Esophagus muscularis mucosa (tissue), 4 donors: ENCODE measurements at places on chromosomes 16 and 17. TPM values are rescaled to one million over a fixed set of nuclear protein-coding genes. Genes with fewer than 3 reads are reported as not detected.
A peak's percentile ranks its signal among the peaks of the same experiment; 100 is the strongest.

RHBDL3 gene
- 0.83 TPM for total RNA-seq

SLC12A3 gene
- total RNA-seq, result not detected

GRCh38 chr16:67419931-67420330 lies 3.7 kb upstream of the ZDHHC1 start:
- DNase-seq, result no peak

DNA sequence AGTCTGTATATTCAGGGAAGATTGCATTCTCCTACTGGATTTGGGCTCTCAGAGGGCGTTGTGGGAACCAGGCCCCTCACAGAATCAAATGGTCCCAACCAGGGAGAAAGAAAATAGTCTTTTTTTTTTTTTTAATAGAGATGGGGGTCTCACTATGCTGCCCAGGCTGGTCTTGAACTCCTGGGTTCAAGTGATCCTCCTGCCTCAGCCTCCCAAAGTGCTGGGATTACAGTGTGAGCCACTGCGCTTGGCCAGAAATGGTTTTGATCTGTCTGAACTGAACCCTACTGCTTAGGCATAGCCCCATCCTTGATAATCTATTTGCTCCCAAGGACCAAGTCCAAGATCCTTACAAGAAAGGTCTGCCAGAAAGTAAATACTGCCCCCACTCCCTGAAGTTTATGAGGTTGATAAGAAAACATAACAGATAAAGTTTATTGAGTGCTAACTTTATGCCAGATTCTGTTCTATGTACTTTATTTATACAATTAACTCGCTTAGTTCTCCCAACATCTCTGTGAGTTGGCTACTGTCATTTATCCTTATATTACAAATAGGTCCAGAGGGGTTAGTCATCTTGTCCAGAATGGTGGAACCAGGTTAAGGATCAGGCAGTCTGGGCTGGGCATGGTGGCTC lies 13.5 kb downstream of the G6PC1 start:
- DNase-seq, result no peak

DNA sequence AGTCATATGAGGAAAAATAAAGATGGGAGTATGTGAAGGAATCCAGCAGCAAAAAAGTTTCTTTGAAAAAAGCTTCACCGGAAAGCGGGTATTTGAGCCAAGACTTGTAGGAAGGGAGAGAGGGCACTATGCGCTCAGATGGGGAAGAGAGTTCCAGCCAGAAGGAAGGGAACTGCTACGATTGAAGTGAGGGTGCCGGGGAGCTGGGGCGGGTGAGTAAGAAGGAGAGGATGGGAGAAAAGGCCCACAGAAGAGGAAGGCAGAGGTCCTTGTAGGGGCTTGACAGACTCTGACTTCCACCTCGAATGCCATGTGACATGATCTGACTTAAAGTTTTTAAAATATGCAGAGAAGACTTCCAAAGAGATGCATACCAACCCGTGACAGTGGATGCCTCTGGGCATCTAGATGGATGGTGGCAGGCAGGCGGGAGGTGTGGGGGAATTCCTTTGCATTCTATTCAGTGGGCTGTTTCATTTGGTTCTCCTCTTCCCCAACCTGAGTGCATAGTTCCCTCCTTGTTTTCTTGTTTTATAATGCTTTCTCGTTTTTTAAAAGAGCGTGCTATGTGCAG lies 44.9 kb downstream of the CDRT4 start:
- no peak for DNase-seq

DNA sequence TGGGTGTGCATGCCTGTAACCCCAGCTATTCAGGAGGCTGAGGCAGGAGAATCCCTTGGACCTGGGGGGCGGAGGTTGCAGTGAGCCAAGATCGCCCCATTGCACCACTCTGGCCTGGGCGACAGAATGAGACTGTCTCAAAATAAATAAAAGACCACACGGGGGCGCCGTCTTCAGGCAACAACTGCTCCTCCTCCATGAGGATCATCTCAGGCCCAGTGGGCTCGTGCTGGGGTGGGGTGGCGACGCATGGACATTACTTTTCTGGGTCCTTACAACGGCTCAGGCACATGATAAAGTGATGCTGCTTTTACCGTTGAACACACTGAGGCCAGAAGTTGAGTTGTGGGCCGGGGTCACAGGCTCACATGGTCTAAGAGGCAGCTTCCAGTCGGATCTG lies 56.2 kb downstream of the PRMT7 start:
- DNase-seq, result no peak

GRCh38 chr16:75555213-75555706 lies 792 bp downstream of the TMEM231 start:
- no peak for DNase-seq

DNA sequence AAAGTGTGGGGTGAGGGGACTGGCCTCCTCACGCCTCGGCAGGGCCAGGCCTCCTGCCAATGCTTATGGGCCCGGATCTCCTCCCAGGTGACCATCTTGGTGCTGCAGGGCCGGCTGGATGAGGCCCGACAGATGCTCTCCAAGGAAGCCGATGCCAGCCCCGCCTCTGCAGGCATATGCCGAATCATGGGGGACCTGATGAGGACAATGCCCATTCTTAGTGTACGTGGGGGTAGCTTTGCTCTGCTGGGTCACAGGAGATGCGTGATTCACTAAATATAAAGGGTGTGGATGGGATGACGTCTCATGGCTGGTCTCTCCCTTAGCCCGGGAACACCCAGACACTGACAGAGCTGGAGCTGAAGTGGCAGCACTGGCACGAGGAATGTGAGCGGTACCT lies 19.5 kb downstream of the NUP85 start:
- DNase-seq, result no peak

GRCh38 chr17:67442787-67443624 lies 65.9 kb downstream of the PITPNC1 start:
- DNase-seq, result no peak

DNA sequence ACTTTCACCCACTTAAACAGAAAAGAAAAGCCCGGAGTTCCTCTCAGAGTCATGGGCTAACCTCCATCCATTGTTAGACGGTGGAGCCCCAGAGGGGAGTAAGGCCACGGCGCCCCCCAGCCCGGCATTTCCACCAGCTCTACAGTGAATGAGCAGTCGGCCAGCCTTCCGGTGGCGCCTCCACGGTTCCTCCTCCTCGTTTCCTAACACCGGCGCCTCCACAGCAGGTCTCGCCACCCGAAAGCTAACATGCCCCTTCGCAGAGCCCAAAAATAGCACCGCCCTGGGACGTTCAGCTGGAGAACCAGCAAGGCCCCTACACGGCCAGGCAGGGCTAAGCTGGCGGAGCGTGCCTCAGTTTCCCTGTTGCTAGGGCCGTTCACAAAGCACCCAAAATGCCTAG lies 858 bp downstream of the MMD start:
- DNase-seq, result peak; percentile 93

DNA sequence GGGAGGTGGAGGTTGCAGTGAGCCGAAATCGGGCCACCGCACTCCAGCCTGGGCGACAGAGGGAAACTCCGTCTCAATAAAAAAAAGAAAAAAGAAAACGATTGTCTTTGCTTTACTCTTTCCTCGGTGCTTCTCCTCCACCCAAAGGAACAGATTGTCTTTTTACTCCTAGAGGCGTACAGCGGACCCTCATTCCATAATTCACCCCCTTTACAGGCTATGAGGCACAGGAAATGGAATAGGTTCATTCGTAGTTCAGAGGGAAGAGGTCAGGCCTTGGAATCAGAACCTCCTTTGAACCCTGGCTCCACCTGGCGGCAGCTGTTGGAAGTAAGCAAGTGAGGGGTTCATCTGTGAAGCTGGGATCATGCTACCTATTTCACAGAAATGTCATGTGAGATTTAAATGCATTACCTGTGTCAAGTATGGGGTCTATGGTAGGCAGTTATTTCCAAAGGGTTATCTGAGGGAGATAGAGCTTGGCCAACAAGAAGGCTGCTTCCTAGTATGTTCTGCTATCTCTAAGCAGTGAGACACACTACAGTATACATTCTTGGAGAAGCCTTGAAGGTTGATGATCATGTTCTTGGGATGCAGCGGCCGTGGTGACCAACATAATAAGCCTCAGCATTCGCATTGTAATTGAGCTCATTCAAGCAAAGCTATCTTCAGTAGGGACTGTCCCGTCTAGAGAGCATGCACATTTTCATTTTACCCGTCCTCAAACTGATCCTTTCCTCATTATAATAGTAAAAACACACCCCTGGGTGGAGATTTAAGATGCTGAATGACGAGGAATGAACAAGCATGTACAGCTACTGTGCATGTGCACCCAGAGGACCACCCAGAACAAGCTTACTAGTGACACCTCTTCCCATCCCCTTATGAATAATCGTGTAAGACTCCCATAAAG lies 18.7 kb upstream of the ZNF689 start:
- peak; percentile 95 for DNase-seq

GRCh38 chr17:48132385-48132784 lies 24.8 kb downstream of the SNX11 start:
- no peak for DNase-seq
